ENCODE measurements at places on chromosomes 4 and X.

DNA sequence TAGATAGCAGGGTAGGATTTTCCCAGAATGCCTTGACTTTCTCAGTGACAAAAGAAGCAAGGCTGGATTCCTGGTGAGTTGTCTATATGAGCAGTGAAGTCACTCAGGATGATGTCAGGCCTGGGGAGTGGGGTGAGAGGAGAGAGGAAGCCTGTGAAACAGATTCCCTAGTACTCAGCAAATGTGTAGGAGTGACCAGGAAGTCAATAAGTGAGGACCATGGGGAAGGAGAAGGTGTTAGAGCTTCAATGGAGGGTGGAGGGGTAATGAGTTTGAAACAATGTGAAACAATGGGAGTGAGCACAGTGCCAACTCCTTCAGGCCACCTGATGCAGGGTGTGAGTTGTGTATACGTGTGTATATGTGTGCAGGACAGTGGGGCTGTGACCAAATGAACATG is 2.4 kb upstream of the SLC9A6 start:
- no peak for DNase-seq

- no peak for DNase-seq
These were observed 75.6 kb upstream of the RXFP1 start for GRCh38 chr4:158446106-158446505.

DNA sequence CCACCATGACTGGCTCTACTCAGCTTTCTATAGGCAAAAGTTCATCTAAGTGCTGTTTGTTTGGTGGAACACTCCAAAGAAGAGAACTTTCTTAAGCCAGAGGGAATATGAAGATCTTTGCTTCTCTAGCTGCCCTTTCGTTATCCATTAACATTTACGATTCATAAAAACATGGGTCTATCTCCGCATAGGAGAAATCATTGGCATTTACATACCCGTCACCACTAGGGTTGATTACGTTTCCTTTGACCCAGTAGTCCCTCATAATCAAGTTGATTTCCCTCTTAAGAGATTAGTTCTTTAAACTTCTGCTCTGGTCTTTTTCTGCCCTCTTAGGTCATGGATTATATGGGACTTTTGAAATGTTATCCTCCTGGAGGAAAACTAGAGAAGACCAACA is 57.5 kb downstream of the PTCHD1 start:
- DNase-seq, result no peak

DNA sequence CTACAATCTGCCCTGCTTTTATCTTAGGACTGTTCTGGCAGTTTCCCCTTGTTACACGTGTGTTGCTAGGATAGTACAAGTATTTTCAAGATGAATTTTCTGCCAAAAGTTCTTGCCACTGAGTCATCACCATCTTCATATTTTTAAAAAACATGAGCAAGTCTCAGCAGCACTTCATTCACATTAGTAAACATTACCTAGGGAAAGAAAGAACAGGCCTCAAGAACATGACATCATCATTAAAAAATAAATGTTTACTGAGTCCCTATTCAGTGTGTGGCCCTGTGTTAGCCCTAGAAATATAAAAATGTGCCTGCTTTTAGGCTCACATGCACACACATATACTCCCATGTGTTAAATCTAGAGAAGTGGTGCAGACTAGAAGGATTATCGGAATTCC is 18.7 kb upstream of the GPC3 start:
- DNase-seq, result peak; percentile 48

GRCh38 chr4:184250795-184251669 is 33.4 kb upstream of the ENPP6 start:
- peak; percentile 75 for DNase-seq
